Inflammatory macrophage treated with lipopolysaccharide for 4 hours (primary cell): ENCODE measurements at places on chromosomes 16 and 17.
A peak's percentile ranks its signal among the peaks of the same experiment; 100 is the strongest.

GRCh38 chr17:67801626-67802175, 23.6 kb upstream of the BPTF start:
- no peak for DNase-seq

- peak; percentile 71 for DNase-seq
Observed at GRCh38 chr16:56630134-56630533, 2.3 kb upstream of the MT1M start.

DNA sequence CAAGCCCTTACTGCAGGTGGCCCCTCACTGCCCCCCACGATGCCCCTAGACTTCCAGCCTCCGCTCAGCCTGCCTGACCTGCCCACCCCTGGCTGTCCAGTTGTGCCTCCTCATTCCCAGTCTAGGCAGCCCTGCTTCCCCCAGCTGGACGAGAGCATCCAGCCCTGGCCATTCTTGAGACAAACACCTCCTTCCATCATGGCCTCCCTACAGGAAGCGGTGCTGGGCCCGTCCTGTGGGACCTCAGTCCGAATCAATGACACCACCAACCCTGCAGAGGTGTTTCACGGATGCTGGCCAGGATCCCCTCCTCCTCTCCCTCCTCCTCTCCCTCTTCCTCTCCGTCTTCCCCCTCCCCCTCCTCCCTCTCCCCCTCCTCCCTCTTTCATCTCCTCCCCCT, 28.3 kb downstream of the CCDC40 start:
- no peak for DNase-seq

GRCh38 chr17:17328251-17328650, 25.1 kb downstream of the NT5M start:
- no peak for DNase-seq

DNA sequence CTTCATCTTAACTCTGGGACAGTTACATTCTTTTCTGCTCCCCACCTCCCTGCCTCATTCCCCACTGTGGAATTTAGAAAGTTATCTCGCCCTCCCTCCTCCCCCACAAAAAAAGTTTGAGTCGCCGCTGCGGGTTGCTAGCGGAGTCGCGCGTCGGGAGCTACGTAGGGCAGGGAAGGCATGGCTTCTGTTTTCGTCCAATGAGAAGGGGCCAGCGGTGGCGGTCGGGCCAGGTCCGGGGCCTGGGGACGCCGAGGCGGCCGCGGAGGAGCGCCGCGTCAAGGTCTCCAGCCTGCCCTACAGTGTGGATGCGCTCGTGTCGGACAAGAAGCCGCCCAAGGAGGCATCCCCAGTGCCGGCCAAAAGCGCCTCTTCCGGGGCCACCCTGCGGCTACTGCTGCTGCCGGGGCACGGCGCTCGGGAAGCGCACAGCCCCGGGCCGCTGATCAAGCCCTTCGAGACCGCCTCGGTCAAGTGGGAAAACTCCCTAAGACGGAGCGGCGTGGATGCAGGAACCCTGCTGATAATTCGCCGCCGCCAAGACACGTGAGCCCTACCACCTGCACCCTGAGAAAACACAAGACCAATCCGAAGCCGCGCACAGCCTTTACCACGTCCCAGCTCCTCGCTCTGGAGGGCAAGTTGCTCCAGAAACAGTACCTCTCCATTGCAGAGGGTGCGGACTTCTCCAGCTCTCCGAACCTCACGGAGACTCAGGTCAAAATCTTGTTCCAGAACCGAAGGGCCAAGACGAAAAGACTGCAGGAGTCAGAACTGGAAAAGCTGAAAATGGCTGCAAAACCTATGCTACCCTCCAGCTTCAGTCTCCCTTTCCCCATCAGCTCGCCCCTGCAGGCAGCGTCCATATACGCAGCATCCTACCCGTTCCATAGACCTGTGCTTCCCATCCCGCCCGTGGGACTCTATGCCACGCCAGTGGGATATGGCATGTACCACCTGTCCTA, 8.9 kb downstream of the OR4D1 start:
- peak; percentile 29 for DNase-seq

DNA sequence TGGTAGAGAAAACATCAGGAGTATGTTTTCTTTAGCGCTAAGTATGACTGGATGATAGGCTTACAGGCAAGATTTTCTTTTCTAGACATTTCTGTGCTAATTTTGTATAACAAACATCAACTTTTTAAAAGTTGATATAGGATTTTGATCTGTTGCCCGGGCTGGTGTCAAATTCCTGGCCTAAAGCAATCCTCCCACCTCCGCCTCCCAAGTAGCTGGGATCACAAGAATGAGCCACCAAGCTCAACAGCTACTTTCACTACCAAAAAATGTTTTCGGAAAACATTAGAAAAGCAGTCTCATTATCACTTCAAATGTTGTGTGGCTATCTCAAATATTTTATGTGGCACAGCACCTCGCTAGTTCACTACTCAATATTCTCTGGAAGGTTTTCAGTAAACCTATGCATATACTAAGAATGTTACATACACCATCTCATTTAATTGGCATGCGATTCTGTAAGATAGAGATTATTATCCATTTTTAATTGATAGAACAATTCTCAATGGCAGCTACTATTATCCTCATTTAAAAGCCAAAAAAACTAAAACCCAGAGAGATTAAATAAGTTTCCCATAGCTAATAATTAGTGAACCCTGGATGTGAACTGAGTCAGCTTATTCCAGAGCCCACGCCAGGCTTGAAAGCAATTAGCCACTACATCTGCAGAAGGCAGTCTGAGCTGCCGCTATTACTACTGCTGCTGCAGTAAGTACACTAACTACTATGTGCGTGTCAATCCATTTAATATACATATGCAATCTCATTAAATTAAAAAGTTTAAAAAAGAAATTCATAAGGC, 41.7 kb downstream of the CREBBP start:
- no peak for DNase-seq

GRCh38 chr17:1180958-1181752, 1.4 kb upstream of the ABR start:
- no peak for DNase-seq

GRCh38 chr17:60142872-60143499, 6.8 kb upstream of the CA4 start:
- peak; percentile 86 for DNase-seq

GRCh38 chr16:66357523-66357928, 9.0 kb upstream of the CDH5 start:
- DNase-seq, result peak; percentile 66

DNA sequence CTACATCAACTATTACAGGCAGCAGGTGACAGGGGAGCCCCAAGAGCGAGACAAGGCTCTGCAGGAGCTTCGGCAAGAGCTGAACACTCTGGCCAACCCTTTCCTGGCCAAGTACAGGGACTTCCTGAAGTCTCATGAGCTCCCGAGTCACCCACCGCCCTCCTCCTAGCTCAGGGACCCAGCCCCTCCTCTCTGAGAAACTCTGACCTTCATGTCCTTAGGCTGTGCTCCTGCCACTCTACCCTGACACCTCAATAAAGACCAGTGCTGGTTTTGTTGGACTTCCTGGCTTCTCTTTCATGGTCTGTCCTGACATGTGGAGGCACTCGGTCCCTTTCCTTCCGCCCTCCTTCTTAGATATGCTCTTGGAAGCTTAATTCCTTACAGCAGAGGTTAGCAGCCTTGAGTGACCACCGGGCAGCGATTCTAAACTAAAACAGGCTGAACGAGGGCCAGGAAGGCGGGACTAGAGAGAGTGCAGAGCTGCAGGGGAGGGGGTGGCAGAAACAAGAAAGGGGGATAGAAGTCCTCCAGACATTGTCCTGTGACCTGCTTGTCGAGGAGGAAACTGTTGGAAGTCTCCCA, 915 bp downstream of the AHSP start:
- no peak for DNase-seq

- no peak for DNase-seq
Observed at GRCh38 chr17:6495450-6496115, 51.3 kb downstream of the PIMREG start.
